CD4-positive, alpha-beta T cell treated with Interleukin-17A for 4 hours (primary cell): ENCODE measurements at places on chromosomes 6 and 20.

GRCh38 chr6:139112146-139112545, 22.7 kb upstream of the HECA start:
- DNase-seq: no peak

GRCh38 chr20:23296841-23297701, 53.5 kb upstream of the NXT1 start:
- no peak for DNase-seq

DNA sequence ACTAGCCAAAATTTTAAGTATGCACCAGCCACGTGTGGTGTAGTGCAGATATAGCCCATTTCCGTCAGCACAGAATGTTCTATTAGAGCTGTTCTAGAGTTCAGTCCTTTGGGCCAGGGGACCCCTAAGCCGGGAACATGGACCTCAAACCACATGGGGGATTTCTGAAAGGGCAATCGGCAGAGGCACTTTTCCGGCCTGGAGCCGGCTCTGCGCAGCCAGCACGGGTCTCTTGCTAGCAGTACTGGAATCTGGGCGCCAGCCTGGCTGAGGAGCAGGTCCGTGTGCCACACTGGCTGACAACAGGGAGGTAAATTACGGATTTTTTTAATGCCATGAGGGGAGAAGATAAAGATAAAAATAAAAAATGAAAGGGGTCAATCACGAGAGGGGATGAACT, 120.5 kb downstream of the SULF2 start:
- DNase-seq: no peak

DNA sequence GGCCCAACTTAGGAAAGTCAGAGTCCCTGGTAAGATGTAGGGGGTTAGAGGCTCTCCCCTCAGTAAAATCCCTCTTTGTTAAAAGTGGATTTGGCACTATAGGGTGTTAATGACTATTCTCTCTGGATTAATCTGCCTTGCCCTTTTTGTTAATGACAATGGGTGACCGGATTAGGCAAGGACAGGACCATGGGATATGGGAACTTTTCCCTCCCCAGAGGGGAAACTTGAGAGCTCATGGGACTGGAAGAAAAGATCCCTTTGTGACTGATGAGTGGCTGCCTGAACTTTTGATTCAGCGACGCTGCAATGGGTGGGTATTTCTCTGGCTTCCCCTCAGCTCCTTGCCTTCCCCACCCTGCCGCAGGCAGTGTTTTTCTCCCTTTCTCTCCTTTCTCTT, 12.2 kb upstream of the TAAR9 start:
- DNase-seq: no peak

GRCh38 chr6:136148051-136148450, 102.1 kb downstream of the MTFR2 start:
- DNase-seq: no peak

- no peak for DNase-seq
These were observed at the start of gene VSTM2L for GRCh38 chr20:37902504-37903313. TSS of gene VSTM2L (plus strand) at chr20:37903127. CDS start at chr20:37903351, 224 bp downstream.

DNA sequence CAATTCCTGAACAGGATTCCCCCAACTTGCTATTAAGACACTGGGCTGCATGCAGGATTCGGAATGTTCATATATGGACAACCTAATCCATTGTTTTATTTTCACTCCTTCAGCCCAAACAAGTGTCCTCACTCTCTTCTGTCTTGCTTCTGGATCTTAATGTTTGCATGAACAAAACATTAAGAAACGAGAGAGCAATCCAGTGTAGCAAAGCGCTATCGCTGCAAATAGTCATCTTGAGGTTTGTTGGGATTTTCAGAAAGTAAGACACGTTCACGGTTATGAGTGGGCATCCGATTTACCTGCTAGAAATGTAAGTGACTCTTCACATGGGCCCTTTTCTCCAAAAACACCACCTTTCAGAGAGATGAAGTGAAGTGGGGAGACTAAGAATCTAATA, 156.4 kb downstream of the MBOAT1 start:
- DNase-seq: no peak

GRCh38 chr6:68328156-68328555, 306.9 kb upstream of the ADGRB3 start:
- no peak for DNase-seq

DNA sequence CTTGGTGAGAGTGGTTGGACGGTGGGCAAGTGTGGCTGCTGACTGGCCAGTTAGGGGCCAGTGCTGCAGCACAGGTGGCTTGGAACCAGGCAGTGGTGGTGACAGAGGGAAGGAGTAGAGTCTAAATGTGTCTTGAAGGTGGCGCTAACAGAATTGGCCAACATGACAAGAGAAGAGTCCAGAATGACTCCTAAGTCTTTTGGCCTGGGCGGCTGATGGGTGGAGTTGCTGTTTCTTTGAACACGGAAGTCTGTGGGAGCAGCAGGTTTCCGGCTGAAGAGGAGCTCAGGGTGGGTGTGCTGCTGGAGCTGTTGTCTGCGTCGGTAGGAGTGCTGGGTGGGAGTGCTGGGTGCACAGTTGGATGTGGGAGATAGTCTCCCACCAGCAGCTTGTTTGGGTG, 10.1 kb downstream of the LSM14B start:
- DNase-seq: no peak

GRCh38 chr6:166112580-166112979, 55.1 kb downstream of the TBXT start:
- no peak for DNase-seq

DNA sequence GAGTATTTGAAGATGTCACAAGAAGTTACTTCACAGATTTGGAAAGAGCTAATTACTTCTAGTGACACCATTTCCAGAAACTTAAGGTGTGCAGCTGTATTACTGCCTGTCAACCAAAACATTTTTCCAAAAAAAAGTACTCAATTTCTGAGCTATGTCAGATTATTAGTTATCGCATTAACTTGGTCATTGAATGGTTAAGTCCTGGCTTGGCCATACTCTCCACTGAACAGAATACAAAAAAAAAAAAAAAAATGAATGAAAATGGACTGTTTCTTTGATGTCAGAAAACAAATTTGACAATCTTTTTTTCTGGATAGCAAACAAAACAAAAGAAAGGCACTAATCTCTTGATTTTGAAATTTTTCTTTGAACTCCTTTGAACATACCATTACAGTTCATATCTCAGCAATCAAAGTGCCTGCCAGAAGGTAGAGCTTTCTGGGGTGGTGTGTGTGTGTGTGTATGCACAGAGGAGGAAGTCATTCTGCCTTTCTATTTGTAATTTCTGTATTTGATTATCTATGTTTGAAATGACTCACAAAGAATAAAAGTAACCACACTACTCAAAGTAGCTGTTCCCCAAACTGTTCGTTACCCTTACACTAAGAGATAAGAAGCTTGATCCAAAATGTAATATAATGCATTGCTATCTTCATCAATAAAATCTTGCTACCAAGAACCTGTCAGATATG, 210.8 kb upstream of the FUT9 start:
- no peak for DNase-seq

- no peak for DNase-seq
These were observed 106.4 kb downstream of the CD109 start for GRCh38 chr6:73802366-73802765.

- no peak for DNase-seq
These were observed 29.3 kb downstream of the RANBP9 start for GRCh38 chr6:13682346-13682745.

DNA sequence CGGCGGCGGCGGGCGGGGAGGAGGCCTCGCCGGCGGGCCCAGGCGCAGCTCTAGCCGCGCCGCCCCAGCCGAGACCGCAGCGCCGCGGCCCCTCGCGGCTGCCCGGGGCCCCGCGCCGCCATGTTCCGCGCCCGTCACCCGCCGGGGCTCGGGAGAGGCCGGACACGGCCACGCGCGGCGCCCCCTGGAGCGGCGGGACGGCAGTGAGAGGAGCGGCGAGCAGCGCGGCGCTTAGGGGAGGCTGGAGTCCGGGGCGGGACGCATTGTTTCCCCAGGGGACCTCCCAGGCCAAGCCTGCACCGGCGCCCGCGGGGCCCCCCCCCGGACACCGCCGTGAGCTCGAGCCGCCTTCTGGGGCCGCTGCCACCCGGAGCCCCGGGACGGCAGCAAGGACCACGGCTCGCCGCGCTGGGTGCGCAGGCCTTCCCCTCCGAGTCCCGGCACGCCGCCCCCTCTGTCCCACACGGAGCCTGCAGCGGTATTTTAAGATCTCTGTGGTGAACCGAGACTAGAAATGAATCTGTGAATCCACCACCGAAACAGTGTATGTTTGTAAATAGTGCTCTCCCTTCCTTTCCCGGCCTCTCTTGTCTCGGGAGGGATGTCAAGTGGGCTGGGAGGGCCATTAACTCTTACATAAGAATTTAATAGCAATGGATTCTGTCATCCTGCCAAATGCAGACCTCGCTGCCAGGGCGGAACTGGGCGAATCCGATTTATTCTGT, 424 bp upstream of the KIF13A start:
- DNase-seq: peak; percentile 28

GRCh38 chr6:53466257-53466656, 78.6 kb downstream of the GCLC start:
- DNase-seq: no peak

DNA sequence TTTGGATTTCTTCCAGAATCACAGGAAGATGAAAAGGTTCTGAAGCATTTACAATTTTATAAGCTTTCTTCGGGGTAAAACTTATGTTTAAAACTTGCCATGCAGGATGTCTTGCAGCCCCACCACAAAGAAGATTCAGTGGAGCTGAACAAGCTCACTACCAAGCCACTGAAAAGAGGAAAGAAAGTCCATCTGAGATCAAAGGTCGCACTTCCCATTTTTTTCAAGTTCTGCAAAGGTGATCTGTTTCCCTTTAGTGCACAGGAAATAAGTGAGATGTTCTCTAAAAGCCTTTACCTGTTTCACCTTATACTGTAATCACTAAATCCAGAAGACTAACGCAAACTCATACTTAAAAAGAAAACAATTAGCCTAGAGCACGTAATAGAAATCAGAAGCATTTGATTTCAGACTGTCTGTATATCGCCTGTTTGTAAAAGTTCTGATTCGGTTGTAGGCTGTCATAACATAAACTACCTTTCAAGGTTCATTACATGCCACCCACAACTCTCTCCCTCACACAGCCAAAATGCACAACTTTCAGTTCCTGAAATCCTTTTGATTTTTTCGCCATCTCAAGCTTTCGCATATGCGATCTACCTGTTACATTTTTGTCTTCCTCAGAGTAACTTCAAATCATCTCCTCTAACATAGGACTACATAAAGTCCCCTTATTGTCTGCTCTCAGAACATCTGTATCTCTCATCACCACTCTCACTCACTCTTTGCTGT, 1.8 kb downstream of the ECHDC1 start:
- DNase-seq: no peak

- DNase-seq: no peak
These were observed 45.7 kb downstream of the PREP start for GRCh38 chr6:105357165-105357564.

- DNase-seq: no peak
These were observed 105.8 kb upstream of the DUSP22 start for GRCh38 chr6:186340-186965.

DNA sequence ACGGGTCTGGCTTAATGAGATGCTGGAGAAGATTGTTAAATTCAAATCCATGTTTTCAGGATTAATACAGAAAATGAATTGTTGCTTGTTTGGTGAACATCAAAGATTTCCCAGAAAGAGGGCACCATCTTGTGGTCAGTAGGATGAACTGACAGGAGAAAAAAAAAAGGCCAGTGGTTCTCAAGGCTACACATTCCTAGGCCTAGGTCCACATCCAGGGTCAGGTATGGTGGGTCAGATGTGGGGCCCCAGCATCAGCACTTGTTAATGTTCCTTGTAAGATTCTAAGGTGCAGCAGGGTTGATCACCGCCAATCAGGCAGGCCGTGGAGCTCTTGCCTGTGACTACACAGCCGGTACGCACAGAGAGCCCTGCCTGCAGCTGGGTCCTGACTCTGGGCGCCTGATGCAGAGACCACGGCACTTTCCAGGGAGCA, 34.0 kb upstream of the FOXO3 start:
- no peak for DNase-seq

GRCh38 chr6:138597336-138597735, 98.0 kb upstream of the NHSL1 start:
- no peak for DNase-seq

DNA sequence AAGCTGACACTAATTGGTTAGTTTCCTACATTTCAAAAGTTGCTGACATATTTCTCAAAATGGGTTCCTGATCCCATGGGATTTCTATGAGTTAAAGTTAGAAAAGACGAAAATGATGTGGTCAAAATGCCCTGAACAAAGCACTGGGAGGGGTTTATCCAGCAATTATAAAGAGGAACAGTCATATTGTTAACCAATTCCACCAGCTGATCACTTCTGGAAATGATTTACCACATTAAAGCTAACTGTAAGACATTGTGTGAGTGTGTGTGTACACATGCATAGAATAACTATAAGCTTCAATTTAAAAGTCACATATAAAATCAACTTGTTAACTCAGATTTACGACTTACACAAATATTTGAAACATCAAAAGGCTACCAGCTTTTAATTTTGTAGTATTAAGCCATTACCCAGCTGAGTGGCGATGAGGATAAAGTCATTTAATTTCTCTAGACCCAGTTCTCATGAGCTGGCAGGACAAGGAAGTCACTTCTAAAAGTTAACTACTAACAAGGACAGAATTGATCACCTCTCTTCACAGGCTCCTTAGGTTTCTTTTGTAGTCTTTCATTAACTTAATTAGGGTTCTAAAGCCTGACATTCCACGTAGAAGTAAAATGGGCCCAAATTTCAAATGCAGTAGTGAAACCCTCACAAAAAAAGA, 40.4 kb downstream of the MAN1A1 start:
- no peak for DNase-seq

DNA sequence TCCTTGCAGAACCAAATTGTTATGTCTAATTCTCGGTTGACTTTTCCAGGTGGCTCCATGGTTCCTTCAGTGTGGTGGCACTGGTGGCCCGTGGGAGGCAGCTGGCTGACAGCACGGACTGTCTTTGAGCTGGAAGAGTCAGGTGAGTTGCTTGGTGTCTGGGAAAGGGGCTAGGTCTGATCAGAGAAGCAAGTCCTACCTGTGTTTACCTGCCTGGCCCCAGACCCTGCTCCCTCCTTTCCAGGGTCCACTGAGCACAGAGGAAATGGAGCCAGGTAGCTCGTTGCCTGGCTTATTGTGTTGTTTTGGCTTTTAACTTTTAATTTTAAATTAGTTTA, 111.8 kb downstream of the BANF2 start:
- no peak for DNase-seq

DNA sequence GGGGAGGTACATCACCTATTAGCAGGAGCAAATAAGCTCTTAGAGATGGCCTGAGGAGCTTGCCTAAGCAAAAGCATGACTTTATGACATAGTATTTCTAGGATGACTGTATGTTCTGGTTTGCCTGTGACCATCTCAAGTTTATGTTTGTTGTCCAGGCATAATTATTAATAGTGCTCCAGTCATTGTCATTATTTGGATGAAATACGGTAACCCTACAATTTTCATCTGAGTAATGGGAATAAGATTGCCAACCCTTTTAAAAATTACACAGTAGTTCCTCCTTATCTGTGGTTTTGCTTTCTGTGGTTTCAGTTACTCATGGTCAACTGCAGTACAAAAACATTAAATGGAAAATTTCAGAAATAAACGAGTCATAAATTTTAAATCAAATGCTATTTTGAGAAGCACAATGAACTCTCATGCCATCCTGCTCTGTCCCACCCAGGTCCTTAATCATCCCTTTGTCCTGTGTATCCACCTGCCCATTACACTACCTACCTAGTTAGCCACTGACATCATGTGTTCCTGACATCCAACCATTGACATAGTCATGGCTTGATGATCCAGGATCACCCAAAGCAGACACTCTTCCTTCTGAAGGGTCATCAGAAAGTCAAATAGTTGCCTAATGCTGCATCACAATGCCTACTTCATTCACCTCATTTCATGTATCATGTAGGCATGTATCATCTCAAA, 27.0 kb upstream of the TFB1M start:
- no peak for DNase-seq

- no peak for DNase-seq
These were observed 150.8 kb downstream of the GRIK2 start for GRCh38 chr6:101544286-101544685.

GRCh38 chr6:169034516-169035167, 219.0 kb downstream of the THBS2 start:
- DNase-seq: no peak
